Thoracic aorta (tissue), 2 donors: ENCODE measurements at places on chromosomes 6 and 20.

GRCh38 chr6:43090559-43090956 lies 14.4 kb downstream of the PTK7 start:
- H3K27ac ChIP-seq, result no peak overlapping the region
- H3K4me3 ChIP-seq, result no peak overlapping the region
- H3K36me3 ChIP-seq, result no peaks in the 10 kb centered on the region
- no peaks in the 10 kb centered on the region for H3K27me3 ChIP-seq
- no peak for DNase-seq

- no peaks in the 10 kb centered on the region for H3K27me3 ChIP-seq
- peak overlapping the region; percentile 21 for H3K27ac ChIP-seq
Observed at GRCh38 chr6:111013144-111013915, 31.5 kb downstream of the RPF2 start.

DNA sequence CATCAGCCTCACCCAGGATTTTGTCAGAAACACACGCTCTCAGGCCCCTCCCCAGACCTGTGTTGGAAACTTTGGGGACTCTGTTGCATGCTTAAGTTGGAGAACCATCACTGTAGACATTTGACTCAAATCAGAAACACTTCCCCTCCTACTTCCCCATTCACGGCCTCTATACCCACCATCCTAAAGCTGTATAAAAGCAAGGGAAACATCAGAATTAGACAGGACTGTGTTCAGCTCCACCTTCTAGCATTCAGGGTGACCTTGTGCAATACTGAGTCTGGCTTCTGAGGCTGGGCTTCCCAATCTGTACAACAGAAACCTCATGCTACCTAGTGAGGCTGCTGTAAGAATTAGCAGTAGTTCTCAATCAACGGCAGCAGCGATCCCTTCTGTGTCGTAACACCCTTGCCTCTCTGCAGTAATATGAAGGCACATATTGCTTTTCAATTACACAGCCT lies 252.3 kb downstream of the LY86 start:
- DNase-seq, result no peak
- H3K27me3 ChIP-seq, result no peaks in the 10 kb centered on the region
- no peak overlapping the region for H3K4me3 ChIP-seq
- no peaks in the 10 kb centered on the region for H3K36me3 ChIP-seq
- H3K4me1 ChIP-seq, result no peaks in the 10 kb centered on the region
- H3K27ac ChIP-seq, result no peak overlapping the region

GRCh38 chr6:43668151-43669028 lies 19.2 kb downstream of the MRPS18A start:
- peaks cover 11% of the 10 kb centered on the region for H3K36me3 ChIP-seq
- no peak for DNase-seq
- H3K27ac ChIP-seq, result no peak overlapping the region
- peaks cover 16% of the 10 kb centered on the region for H3K4me1 ChIP-seq
- no peak overlapping the region for H3K4me3 ChIP-seq
- H3K27me3 ChIP-seq, result no peaks in the 10 kb centered on the region

GRCh38 chr20:50686821-50687220 lies 4.5 kb downstream of the RIPOR3 start:
- peaks cover 5% of the 10 kb centered on the region for H3K27me3 ChIP-seq
- no peak overlapping the region for H3K4me3 ChIP-seq
- peaks cover 5% of the 10 kb centered on the region for H3K4me1 ChIP-seq

- H3K27ac ChIP-seq, result no peak overlapping the region
- no peak for DNase-seq
- no peaks in the 10 kb centered on the region for H3K4me1 ChIP-seq
- H3K36me3 ChIP-seq, result no peaks in the 10 kb centered on the region
- H3K4me3 ChIP-seq, result no peak overlapping the region
Observed at GRCh38 chr6:63476302-63476701, 96.0 kb upstream of the LOC128125822 start.

DNA sequence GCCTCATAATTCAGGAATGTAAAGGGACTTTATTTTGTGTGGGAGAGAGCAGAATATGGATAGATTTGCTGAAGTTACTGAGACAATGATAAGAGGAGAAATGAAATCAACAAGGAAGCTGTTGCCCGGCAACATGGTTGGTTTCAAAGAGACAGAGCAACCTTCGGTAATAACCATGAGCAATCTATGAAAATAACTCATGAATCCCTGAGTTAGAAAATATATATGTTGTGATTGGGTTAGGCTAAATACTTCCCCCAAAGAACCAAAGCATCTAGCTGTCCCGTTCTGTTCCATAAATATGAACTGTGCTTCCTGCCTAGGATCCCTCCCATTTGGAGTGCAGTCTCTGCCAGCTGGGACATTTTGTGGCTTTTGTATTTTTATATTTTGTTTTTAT lies 23.1 kb downstream of the SERPINB1 start:
- DNase-seq, result no peak
- peak overlapping the region; percentile 80 for H3K27ac ChIP-seq
- H3K36me3 ChIP-seq, result no peaks in the 10 kb centered on the region

- H3K27ac ChIP-seq, result no peak overlapping the region
- no peak for DNase-seq
- no peak overlapping the region for H3K4me3 ChIP-seq
Observed at GRCh38 chr20:59246691-59247400, 53.6 kb upstream of the EDN3 start.

DNA sequence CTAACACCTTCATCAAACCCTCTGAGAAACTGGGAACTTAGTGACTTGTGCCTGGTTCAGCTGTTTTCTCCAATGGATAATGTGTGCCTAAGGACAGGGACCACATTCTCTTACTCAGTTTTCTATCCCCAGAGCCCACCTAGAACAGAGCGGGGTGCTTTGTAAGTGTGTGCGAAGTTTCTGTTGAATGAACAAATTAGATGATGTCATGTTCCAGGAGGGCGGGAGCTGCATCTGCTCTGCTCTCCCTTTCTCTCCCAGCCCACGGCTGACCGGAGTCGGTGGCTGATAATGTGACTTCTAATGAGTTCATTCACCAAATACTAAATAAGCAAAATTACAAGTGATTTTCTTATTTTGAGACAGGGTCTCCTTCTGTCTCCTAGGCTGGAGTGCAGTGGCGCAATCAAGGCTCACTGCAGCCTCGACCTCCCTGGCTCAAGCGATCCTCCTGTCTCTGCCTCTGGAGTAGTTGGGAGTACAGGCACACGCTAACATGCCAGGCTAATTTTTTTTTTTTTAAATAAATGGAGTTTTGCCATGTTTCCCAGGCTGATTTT lies 60.7 kb upstream of the FNDC1 start:
- H3K4me1 ChIP-seq, result no peaks in the 10 kb centered on the region
- no peaks in the 10 kb centered on the region for H3K36me3 ChIP-seq
- no peaks in the 10 kb centered on the region for H3K27me3 ChIP-seq
- H3K4me3 ChIP-seq, result no peak overlapping the region
- no peak for DNase-seq
- H3K27ac ChIP-seq, result no peak overlapping the region

GRCh38 chr6:101392586-101393230 lies 800 bp upstream of the GRIK2 start:
- peak overlapping the region; percentile 51 for H3K4me3 ChIP-seq
- peaks cover 6% of the 10 kb centered on the region for H3K27me3 ChIP-seq
- no peaks in the 10 kb centered on the region for H3K4me1 ChIP-seq
- no peaks in the 10 kb centered on the region for H3K36me3 ChIP-seq
- H3K27ac ChIP-seq, result no peak overlapping the region

GRCh38 chr20:61857884-61858283 lies 207.8 kb downstream of the TAF4 start:
- H3K27ac ChIP-seq, result no peak overlapping the region
- H3K4me1 ChIP-seq, result no peaks in the 10 kb centered on the region
- no peak for DNase-seq
- no peaks in the 10 kb centered on the region for H3K27me3 ChIP-seq
- H3K4me3 ChIP-seq, result no peak overlapping the region
- H3K36me3 ChIP-seq, result no peaks in the 10 kb centered on the region

- H3K27me3 ChIP-seq, result no peaks in the 10 kb centered on the region
- peaks cover 4% of the 10 kb centered on the region for H3K36me3 ChIP-seq
- H3K27ac ChIP-seq, result no peak overlapping the region
- DNase-seq, result no peak
- H3K4me3 ChIP-seq, result no peak overlapping the region
Observed at GRCh38 chr20:3382836-3383235, 24.6 kb downstream of the DNAAF9 start.

DNA sequence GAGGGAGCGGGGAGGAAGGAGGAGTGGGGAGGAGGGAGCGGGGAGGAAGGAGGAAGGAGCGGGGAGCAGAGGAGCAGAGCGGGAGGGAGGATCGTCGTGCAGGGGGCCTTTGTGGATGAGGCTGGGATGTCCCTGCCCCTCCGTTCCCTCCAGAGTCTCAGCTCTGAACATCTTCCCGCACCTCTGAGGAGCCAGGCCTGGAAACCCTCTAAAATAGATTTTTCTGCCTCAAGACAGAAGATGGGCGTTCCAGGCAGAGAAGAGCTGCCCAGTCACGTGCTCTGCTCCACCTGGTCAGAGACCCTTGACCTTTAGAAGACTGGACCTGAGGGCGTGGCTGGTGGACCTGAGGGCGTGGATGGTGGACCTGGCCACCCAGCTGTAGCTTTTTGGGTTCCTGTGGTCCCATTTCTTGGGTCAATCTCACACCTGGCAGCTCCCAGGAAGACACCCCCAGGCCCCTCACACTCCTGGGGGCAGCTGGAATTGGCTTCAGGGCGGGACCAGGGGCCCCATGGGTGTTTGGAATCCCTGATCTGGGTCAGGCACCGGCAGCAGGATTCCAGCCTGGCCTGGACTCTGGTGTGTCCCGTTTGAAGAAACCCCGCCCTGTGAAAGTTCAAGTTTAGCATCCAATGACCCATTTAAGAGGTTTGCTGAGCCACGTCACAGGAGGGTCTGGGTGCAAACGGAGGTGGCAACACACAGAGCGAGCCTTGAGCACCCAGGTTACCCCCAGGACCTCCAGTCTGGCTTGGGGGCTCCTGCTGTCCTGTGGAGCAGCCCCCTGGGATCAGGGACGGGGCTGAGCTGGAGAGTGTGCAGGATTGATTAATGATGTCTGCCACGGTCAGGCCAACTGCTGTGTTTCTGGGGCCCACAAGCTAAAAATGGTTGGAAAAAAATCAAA lies 96.9 kb upstream of the BHLHE23 start:
- H3K36me3 ChIP-seq, result no peaks in the 10 kb centered on the region
- no peak for DNase-seq
- peaks cover 10% of the 10 kb centered on the region for H3K4me1 ChIP-seq
- H3K27me3 ChIP-seq, result no peaks in the 10 kb centered on the region
- no peak overlapping the region for H3K27ac ChIP-seq
- no peak overlapping the region for H3K4me3 ChIP-seq

- DNase-seq, result no peak
- H3K4me1 ChIP-seq, result no peaks in the 10 kb centered on the region
- no peaks in the 10 kb centered on the region for H3K27me3 ChIP-seq
- H3K27ac ChIP-seq, result no peak overlapping the region
- H3K4me3 ChIP-seq, result peak overlapping the region; percentile 30
- H3K36me3 ChIP-seq, result peaks cover 5% of the 10 kb centered on the region
Observed at GRCh38 chr20:63567386-63568169, 6.5 kb downstream of the HELZ2 start.

DNA sequence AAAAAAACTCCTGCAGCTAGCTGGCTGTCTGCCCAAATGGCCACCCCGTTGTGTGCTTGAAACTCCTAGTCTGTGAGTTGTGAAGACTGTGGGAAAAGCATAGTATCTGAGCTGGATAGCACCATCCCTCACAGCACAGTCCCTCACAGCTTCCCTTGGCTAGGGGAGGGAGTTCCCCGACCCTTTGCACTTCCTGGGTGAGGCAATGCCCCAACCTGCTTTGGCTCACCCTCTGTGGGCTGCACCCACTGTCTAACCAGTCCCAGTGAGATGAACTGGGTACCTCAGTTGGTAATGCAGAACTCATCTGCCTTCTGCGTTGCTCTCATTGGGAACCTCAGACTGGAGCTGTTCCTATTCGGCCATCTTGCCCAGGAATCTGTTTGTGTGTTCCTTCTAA lies 260.6 kb upstream of the STXBP5 start:
- H3K27me3 ChIP-seq, result no peaks in the 10 kb centered on the region
- no peak overlapping the region for H3K4me3 ChIP-seq
- no peak overlapping the region for H3K27ac ChIP-seq
- H3K36me3 ChIP-seq, result no peaks in the 10 kb centered on the region
- no peaks in the 10 kb centered on the region for H3K4me1 ChIP-seq

GRCh38 chr6:5094327-5094726 lies 9.2 kb downstream of the PPP1R3G start:
- no peak for DNase-seq
- H3K4me3 ChIP-seq, result no peak overlapping the region
- H3K27ac ChIP-seq, result peak overlapping the region; percentile 37

DNA sequence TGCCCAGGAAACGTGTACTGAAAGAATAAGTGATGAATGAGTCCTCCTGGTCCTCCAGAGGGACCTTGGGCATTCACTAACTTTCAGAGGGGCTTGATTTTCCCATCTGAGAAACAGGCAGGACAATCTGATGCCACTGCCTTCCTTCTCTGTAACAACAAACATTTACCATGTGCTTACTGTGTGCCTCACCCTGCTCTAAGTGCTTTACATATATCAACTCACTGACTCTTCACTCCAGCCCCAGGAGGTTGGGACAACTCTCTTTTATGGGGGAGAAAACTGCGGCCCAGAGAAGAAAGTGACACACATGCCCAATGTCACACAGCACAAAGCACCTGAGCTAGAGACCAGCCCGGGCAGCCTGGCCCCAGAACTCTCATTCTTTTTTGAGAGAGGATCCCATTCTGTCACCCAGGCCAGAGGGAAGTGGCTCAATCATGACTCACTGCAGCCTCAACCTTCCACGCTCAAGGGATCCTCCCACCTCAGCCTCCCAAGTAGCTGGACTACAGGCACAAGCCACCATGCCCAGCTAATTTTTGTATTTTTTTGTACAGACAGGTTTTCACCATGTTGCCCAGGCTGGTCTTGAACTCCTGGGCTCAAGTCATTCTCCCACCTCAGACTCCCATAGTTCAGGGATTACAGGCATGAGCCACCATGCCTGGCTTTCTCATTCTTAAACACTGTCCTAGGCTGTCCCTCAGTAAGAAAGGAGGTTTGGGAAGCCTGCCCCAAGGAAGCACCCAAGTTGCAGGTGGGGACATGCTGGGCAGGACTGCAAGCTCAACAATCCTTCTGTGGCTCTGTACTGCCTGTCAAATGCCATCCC lies 38.0 kb downstream of the NOL4L start:
- H3K4me1 ChIP-seq, result no peaks in the 10 kb centered on the region
- H3K27ac ChIP-seq, result no peak overlapping the region
- H3K27me3 ChIP-seq, result no peaks in the 10 kb centered on the region
- H3K36me3 ChIP-seq, result no peaks in the 10 kb centered on the region
- H3K4me3 ChIP-seq, result no peak overlapping the region
- no peak for DNase-seq

DNA sequence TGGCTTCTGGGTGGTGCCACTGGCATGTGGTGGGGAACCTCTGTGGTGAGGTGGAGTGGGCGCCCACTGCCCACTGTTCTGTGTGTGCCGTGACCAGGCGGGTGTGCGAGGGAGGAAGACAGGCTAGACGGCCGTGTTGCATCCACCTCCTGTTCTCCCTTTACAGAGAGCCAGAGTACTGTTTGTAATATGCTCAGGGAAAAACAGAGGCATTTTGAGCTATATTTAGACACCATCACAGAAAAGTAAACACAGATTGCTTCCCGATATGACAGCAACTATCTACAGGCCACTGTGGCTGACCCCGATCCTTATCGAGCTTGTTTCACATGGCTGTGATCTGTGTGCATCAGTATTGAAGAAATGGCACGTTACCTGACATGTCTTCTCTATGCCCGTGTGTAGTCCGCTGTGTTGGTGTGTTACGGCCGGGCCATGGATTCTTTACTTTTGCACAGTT lies 45.6 kb downstream of the ARID1B start:
- no peak overlapping the region for H3K4me3 ChIP-seq
- no peaks in the 10 kb centered on the region for H3K36me3 ChIP-seq
- H3K4me1 ChIP-seq, result peaks cover 35% of the 10 kb centered on the region
